HL-60 (cell line): ENCODE measurements at places on chromosomes 5 and 9.

GRCh38 chr9:6873857-6874256 is 116.1 kb downstream of the KDM4C start:
- DNase-seq: no peak

DNA sequence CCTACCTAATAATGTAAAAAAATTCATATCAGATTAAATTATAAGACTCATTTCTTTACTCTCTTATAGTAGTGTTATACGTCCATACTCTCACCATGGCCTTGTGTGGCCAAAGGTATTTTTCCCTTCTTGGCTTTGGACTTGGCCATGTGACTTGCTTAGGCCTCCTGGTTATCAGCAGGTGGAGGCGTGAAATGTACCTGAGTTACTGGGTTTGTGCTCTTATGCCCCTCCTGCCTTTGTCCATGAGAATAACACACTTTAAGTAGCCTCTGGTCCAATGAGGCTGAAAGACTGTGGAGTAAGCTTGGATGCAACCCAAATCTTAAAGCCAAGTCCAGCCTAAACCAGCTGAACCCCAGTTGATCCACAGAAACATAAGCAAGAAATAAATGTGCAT is 68.7 kb downstream of the RETREG1 start:
- no peak for DNase-seq

DNA sequence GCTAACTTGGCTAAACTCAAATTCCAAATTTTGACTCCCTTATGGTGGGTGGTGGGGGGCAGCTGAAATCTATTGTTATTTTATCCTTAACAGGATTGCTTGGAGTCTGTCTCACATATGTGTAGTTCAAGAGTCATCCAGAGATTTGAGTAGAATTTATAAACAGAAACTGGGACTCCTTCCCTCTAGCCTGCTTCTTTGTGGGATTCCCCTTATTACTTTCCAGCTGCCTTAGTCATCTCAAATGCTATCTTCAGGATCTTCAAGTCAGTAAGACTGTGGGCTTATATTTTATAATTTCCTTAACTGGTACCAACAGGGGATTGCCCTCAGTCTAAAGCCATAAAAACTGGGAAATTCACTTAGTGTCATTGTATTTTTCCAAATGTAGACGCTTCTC is 55.5 kb downstream of the NNT start:
- DNase-seq: no peak

- DNase-seq: no peak
Measured at GRCh38 chr9:38394416-38394815, 1.9 kb downstream of the ALDH1B1 start.

GRCh38 chr5:38249812-38250211 is 8.5 kb upstream of the EGFLAM start:
- DNase-seq: no peak

DNA sequence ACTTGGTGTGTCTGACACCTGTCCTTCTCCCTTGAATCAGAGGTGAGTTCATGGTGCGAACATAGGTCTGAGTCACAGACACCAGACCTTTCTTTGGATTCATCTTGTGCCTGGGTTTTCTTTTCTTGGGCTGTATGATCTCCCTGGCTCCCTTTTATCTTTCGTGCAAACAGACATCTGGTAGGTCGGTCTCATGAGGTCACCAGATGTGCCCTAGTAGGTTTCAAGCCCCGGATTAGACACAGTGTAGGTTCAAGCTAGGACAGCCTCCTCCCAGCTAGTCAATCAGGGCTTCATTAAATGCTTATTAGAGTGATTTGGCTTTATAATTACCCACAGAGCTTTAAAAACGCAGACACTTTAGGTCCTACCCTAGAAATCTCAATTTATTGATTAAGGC is 106.0 kb upstream of the MYO10 start:
- DNase-seq: no peak

- no peak for DNase-seq
Measured at GRCh38 chr5:102749416-102750030, 5.6 kb upstream of the PAM start.

DNA sequence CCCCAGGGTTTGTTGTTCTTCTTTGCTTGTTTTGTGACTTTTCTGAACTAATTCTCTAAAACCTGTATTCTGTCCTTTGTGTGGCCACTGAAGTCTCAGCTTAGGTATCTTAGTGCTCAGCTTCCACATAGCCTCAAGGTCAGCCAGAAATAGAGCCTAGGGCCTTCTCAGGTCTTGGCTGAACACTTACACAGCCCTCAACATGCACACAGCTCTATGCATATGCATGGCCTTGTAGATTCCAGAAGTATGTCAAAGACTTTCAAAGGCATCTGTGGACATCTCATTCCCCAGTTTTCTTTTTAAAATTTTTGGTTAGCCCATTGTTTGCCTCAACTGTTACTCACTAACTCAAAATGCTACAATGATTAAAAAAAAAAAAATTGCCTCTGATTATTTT is 99.9 kb upstream of the GRIA1 start:
- no peak for DNase-seq

DNA sequence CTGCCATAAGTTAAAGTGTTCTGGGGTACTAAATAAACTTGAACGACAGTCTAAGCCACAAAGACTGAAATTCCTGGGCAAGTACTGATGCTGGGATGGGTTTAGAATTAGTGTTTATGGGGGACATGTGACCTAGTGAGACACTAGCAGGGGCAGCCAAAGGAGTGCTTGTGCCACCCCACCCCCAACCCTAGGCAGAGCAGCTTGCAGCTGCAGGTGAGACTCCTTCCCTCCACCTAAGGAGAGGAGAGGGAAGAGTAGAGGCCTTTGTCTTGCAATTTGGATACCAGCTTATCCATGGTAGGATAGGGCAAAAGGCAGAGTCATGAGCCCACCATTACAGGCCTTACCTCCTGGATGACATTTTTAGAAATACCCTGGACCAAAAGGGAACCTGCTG is 28.7 kb upstream of the PDE4D start:
- DNase-seq: no peak

DNA sequence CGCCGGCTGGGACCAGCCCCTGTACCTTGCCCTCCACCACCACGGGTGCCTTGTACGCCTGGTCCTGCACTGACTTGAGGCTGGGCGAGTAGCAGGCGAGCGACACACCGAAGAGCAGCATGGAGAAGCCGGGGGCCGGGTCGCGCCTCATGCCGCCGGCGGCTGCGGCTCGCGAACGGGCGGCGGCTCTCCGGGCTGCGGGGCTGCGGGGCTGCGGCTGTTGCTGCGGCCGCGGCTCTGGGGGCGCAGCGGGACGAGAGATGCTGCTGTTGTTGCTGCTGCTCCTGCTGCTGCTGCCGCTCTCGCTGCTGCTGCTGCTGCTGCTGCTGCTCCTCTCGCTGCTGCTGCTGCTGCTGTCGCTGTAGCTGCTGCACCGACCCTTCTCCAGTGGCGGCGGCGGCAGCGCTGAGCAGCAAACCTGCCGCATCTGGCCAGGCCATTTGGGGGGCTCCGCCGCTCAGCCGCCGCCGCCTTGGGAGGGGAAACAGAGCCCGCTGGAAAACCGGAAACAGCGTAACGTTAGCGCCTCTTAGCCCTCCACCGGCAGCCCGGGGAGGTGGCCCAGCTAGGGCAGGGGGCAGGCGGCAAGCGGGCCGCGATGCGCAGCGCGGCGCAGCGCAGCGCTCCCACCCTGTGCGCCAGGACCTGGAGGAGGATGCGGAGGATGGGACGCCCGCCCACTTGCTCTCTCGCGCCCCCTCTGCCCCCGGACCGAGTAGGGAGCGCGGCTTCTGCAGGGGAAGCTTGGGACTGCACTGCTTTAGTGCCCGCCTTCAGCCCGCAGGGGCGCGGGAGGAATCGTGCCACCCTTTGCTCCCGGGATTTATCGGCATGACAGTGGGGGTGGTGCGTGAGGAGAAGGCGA is at the start of gene NRG2:
Gene NRG2, minus strand, starts transcription at position 657 of the 865 bp plus-strand sequence.
- DNase-seq: peak; percentile 7

- DNase-seq: no peak
Measured at GRCh38 chr5:102638316-102638715, 116.8 kb upstream of the PAM start.

- peak; percentile 71 for DNase-seq
Measured at GRCh38 chr9:89593727-89594427, 10.9 kb upstream of the GADD45G start.

GRCh38 chr5:118775790-118776499 is 212.4 kb downstream of the DTWD2 start:
- DNase-seq: no peak

DNA sequence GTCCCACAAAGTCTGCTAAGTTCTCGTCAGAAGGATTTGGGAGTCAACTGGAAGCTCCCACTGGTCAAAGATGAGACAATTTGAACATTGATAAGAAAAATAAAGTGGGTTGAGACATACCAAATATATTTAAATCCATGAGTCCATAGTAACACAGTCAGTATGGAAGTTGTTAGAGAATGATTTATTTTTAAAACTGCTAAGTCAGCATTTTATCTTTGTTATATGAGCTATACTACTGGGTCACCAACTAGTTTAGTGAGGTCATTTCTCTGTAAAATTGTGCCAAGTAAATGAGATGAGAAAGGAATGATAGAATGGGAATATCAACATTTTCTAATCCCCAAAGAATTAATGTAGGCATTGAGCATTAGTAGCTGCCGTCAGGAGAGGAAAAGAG is 60.2 kb downstream of the UHRF2 start:
- DNase-seq: no peak

GRCh38 chr9:77514886-77515711 is 133.0 kb downstream of the GNA14 start:
- DNase-seq: no peak

DNA sequence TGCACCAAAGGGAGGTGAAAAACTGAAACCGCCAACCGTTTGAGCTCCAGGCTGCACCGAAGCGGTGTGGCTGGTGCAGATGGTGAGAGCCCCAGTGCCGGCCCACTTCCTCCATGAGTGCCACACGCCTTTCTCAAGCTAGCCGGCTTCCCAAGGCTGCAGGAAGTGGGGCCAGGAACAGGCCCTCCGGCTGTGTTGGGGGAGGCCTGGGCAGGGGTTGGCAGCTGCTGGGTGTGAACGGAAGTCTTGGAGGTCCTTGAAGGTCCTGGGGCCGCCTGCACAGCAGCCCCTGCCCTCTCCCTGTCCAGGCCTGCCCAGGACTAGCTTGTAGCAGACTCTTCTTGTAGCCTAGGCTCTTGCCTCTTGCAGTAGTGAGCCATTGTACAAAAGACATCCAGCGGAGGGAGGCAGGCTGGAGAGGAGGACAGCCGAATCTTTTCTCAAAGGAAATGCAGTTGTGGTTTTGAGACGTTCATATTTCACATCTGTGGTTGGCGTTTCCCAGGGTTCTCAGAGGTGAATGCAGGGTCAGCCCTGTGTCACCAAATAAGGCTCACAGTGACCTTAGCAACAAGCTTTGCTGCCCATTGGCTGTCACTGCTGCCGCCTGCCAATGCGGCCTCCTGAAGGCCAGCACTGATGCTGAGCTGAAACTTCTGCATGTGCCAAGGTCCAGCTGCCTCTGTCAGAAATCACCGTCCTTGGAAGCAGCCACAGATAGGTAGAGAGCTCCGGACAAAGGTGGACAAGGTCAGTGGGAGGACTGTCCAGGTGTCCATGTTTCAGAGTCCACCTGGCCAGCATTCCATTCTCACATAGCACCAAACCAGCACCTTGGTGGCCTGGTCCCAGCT is 23.9 kb downstream of the IRF1 start:
- DNase-seq: peak; percentile 93

DNA sequence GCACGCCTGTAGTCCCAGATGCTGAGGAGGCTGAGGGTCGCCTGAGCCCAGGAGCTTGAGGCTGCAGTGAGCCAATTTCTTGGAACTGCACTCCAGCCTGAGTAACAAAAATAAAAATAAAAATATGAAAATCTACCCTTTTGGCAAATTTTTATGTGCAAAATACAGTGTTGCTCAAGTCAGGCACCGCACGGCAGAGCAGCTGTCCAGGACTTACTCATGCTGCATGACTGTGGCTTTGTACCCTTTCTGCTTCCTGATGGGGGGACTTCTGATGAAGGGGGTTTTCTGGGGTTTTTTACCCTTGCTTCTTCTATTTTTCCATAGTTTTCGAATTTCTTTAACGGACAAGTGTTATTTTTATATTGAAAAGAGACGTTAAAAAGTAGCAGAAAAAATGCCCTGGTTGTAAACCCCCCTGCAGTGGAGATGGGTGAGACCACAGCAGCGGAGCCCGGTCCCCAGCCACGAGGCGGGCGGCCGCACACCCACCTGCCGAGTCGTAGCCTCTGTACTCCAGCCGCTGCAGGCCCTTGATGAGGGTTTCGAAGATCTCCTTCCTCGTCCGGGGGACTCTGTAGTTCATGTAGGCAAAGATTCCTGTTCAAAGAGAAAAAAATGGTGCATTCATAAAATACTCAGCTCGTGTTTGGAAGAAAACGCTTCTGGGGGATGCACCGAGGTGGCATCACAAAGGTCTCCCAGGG is 15.0 kb downstream of the GFPT2 start:
- no peak for DNase-seq

DNA sequence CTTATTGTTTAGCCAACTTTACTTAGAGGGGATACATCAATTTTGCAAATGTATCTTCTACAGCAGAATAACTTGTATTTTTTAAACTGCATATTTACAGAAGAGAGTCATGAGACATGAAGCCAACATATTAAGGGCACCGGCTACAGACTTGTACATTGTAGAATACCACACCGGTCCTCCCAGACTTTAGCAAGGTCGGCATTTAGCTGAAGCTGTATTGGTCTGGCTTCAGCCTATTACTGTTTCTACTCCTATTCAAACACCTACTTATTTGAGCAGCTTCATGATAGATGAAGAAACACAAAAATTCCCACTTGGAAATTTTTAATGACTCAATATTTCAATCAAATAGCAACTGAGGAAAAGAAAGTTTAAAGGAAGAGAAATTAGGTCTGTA is 33.0 kb downstream of the NR3C1 start:
- no peak for DNase-seq

GRCh38 chr9:8890695-8891094 is 1091.1 kb upstream of the DMAC1 start:
- no peak for DNase-seq

DNA sequence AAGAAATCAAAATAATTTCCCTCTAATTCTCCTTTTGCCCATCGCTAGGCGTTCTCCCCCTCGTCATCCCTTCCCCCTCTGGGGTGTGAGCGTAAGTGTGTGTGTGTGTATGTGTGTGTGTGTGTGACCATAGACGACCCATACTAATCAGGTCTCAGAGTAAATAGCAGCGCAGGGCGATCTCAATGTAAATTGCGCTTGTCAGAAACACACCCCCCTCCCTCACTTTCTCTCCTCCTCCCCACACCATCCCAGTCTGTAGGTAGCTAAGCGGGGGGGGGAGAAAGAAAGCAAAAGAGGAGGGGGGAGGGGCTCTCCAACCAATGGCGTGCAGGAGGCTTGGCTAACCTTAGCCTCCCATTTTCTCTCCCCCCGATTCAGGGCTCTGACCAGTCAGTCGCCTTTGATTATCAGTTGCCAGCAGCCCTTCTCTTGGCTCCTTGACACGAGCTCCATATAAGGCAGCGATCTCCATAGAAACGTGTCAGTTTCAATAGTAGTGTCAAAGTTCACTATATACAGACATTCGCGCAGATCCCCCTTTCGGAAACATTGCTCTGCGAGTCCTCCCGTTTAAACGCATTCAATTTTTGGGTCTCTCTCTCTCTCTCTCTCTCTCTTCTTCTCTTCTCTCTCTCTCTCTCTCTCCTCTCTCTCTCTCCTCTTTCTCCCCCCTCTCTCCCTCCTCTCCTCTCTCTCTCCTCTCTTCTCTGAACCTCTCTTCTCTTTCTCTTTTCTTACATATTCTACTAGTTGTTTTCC is at the start of gene NR2F1:
Gene NR2F1, plus strand, starts transcription at position 546 of the 762 bp plus-strand sequence. CDS start 1,802 bp downstream, outside the sequence.
- no peak for DNase-seq

- DNase-seq: no peak
Measured at GRCh38 chr5:96816411-96816939, 8.7 kb upstream of the ERAP1 start.

GRCh38 chr5:169832845-169833244 is 147.4 kb downstream of the INSYN2B start:
- peak; percentile 15 for DNase-seq
